ENCODE measurements at places on chromosomes 5 and 9.

DNA sequence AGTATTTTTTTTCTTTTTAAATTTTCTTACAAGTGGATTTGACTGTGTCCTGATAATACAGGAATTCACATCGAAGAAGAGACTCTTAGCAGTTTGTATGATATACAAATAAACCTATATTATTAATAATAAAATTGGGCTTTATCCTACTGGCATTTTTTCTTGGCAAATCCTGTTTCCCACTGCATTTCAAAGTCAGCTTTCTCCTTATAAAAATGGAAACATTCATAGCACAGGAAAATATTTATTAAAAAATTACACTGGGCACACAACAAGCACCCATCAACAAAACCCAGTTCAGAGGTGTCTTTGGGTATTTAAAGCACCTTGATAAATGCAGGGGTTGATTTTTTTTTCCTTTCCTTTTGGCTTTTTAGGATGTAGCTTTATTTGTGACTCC lies 200.9 kb downstream of the MEF2C start:
- DNase-seq = no peak

DNA sequence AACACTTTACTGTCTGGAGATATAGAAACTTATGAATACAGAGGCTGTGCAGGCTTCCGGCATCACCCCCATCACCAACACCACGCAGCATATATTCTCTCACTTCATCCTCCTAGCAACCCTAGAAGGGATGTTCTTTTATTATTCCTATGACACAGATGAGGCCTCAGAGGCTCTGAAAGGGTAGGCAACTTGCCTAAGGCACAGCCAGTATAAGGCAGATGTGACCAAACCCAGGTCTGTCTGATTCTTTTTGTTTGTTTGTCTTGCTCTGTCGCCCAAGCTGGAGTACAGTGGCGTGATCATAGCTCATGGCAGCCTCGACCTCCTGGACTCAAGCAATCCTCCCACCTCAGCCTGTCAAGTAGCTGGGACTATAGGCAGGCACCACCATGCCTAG lies 22.8 kb upstream of the CORO2A start:
- no peak for DNase-seq

- DNase-seq = peak; percentile 79
Observed at GRCh38 chr5:91384671-91385430, 1.7 kb upstream of the ARRDC3 start.

GRCh38 chr5:1414311-1415058 lies 30.8 kb downstream of the SLC6A3 start:
- DNase-seq = peak; percentile 33

GRCh38 chr9:120091206-120091605 lies 488.8 kb downstream of the CDK5RAP2 start:
- no peak for DNase-seq

- no peak for DNase-seq
Observed at GRCh38 chr5:850511-851006, at the start of gene ZDHHC11. Gene ZDHHC11, minus strand, starts transcription at chr5:850986. Its CDS starts 384 bp downstream, at chr5:850602.

GRCh38 chr9:17075758-17076485 lies 58.9 kb upstream of the CNTLN start:
- DNase-seq = no peak

GRCh38 chr9:68739621-68740174 lies 34.7 kb downstream of the PIP5K1B start:
- no peak for DNase-seq

GRCh38 chr9:133207540-133208170 lies 1.4 kb downstream of the OBP2B start:
- DNase-seq = no peak

- no peak for DNase-seq
Observed at GRCh38 chr9:72827950-72828731, 124.7 kb downstream of the ALDH1A1 start.

DNA sequence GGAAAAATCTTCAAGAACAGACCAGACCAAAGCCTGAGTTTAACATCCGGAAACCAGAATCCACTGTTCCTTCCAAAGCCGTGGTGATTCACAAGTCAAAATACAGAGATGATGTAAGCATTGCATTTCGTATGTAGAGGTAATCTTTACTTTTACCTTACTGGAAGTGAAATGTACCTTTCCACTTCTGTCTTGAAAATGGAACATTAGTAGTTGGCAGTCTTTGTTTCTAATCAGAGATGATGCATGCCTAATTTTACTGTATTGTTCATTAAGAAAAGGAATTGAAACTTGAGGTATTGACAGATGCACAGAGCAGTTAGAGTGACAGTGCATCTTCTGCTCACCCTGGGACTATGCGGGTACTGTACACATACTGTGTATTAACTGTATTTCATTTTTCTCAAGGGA lies 34.6 kb downstream of the HABP4 start:
- no peak for DNase-seq

- DNase-seq = peak; percentile 27
Observed at GRCh38 chr5:74895906-74896305, 29.7 kb upstream of the FAM169A start.

- DNase-seq = no peak
Observed at GRCh38 chr5:151254556-151254955, 1.6 kb downstream of the GM2A start.

- DNase-seq = no peak
Observed at GRCh38 chr5:3393920-3394597, 201.6 kb upstream of the IRX1 start.

GRCh38 chr5:128800377-128800776 lies 164.9 kb upstream of the SLC27A6 start:
- no peak for DNase-seq

GRCh38 chr5:17694371-17694770 lies 60.1 kb downstream of the TAF11L14 start:
- no peak for DNase-seq

DNA sequence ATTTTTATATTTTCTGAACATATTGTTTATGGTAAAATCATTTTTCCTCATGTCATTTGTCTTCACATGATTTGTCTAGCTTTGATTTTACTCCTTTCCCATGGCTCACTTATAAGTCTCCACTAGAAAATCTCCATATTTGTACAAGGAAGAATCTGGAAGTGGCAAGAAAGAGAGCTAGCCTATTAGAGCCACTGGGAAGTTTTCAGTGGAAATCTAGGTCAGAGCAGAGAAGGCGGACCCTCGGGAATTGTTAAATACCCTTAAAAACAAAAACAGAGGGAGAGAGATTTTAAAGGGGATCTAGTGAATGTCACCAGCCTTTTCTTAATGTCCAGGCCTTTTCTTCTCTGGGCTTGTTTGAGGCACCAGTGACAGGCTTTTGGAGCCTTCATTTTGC lies 56.6 kb downstream of the GRAMD2B start:
- no peak for DNase-seq

GRCh38 chr5:170312666-170313065 lies 15.1 kb upstream of the LCP2 start:
- DNase-seq = peak; percentile 15

DNA sequence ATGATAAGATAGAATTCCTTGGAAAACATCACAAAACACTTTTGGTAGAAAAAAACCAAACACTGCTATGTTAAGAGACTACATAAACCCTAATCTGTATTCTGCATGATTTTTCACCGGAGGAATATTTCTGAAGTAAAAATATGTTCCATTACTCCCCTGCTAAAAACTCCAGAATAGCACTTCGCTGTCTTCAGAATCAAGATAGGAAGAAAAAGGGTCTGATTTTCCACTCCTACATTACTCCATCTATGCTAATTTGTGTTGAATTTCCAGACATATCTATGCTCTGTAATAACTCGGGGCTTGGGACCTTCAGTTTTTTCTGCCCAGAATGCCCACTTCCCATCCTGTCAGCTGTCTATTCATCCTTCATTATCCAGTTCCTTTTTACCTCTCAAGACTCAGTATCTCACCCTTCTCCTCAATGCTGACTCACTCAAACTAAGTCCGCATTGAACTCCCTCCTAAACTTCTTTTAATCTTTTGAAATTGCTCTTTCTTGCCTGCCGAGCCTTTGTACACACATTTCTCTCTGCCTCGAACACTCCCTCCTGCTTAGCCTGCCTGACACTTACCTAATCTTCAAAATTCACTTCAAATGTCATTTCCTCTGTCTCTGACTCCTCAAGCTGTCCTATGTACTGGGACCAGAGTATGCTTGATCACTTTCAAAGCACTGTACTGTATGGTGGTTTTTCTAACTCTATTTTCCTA lies 171.0 kb downstream of the ARRDC3 start:
- peak; percentile 12 for DNase-seq

GRCh38 chr5:153796527-153796926 lies 242.2 kb downstream of the FAM114A2 start:
- no peak for DNase-seq

DNA sequence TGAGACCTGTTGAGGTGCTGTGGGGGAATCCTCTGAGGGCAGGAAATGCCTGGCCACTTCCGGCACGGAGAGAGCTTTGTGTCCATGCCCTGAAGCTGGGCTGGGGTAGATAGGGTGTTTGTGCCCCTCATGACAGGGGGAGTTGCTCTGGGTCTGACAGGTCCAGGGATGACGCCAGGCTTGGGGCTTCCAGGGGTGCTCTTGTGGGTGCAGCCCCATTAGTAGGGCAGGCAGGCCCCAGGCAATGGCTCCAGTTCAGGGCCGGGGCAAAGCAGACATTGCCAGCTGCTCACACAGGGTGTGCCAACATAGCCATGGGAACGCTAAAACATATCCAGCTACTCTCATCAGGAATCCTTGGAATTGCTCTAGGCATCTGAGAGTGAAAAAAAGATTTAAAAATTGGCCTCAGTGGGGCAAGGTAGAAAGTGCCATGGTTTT lies 21.1 kb downstream of the PITX1 start:
- no peak for DNase-seq

DNA sequence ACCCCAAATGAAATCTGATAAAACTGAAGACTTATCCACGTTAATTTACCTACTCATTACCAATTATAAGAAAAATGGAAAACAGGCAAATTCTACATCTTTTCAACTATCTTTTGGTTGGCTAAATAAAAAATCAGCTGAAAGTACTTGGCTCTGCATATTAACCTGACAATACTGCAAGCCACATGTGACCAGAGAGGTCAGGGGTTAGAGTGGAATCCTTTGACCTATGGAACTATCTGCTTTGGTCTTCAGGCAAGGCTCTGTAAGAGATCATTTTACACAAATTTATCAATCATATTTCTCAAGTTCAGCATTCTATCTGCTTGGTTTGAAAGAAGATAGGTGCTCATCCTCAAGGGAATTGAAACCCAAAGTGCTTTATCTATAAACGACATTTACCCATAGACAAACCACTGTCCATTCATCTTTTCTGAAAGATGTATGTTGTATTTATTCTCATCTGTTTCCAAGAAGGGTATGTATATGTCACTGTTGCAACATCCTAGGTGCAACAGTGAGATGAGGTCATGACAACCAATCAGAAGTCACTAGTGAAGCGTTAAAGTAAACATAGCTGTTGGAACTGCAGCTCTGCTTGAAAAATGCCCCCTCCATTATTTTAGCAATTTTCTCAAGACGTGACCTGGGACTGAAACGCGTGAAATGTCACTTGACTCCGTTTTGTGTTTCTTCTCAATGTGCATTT lies 144.9 kb upstream of the POU5F2 start:
- DNase-seq = no peak

DNA sequence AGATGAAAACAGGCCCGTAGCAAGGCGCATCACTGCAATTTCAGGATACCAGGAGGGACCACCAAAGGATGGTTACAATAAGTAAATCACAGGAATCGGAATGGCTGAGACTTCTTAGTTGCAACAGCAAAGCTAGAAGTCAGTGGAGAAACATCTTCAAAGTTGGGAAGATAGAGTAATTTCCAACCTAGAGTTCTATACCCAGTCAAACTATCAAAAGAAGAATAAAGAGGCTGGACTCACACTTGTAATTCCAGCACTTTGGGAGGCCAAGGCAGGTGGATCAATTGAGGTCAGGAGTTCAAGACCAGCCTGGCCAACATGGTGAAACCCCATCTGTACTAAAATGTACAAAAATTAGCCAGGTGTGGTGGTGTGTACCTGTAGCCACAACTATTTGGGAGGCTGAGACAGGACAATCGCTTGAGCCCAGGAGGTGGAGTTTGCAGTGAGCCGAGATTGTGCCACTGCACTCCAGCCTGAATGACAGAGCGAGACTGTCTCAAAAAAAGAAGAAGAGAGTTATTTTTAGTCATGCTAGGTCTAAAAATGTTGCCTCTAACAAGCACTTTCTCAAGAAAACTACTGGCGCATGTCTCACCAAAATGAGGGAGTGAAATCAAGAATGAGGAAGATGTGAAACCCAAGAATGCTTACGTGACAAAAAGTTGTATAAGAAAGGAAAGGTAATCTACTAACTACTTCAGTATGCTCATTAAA lies 267.7 kb downstream of the DENND1A start:
- DNase-seq = no peak

DNA sequence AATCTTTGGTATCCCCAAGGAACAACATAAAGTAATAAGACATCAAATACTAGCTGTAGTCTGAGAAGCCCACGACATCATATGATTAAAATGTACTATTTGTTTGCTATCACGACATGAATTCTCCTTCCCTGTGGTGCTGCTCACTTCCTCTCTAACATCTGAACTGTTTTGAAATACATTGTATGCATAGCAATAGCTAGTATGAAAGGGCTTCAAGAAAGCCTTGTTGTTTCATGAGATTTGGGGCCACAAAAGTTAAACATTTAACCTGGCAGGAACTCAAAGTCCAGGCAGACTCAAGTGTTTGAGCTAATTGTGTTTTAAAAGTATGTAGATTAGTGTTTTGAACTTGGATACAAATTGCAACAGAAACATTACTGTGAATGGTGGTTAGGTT lies 237.4 kb upstream of the PTGER4 start:
- no peak for DNase-seq

DNA sequence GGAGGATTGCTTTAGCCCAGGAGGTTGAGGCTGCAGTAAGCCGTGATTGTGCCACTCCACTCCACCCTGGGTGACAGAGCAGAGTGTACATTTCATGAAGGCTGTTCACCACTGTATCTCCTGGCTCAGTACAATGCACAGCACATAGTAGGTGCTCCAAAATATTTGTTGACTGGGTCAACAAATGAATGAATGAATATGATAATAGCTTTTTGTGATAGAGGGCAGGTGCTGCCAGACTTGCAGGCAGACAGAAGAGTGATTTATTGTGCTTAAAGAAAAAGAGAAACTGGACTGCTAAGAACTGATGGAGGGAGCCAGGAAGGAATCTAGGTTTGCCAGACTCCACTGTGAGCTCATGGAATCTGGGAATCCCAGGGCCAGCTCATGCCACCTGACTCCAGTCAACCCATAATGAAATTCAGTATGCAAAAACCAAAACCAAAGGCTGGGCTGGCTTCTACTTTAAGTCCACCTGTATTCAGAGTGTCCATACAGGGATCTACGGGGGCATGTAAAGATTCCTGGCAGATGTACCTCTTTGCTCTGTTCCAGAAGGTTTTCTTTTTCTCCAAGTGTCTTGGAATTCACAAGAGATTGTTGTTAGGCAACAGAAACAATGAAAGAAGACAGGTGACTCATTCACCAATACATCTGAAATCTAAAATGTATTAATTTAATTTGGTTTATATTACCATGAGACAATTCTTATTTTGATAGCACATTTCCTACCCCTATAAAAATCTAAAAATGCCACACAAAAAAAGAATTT lies 15.5 kb upstream of the CTNNA1 start:
- DNase-seq = no peak

DNA sequence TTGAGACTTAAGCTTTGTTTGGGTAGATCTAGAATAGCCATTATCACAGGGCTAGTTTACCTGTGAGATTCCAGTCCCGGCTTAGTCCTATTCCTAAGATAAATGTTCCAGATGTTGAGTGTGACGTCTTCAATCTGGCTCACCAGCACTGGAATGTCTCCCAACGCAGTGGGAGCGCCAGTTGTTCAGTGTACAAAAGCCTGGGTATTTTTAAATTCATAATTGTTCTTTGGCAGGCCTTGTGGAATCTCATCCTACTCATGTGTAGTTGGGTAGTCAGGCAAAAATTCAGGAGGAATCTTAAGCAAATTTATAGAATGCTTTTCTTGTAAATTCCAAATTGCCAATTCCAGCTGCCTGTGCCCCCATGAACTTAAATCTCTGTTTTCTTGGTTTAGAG lies 272.6 kb upstream of the KCNN2 start:
- DNase-seq = no peak
